ENCODE measurements at places on chromosomes 1 and 21.
A peak's percentile ranks its signal among the peaks of the same experiment; 100 is the strongest.

DNA sequence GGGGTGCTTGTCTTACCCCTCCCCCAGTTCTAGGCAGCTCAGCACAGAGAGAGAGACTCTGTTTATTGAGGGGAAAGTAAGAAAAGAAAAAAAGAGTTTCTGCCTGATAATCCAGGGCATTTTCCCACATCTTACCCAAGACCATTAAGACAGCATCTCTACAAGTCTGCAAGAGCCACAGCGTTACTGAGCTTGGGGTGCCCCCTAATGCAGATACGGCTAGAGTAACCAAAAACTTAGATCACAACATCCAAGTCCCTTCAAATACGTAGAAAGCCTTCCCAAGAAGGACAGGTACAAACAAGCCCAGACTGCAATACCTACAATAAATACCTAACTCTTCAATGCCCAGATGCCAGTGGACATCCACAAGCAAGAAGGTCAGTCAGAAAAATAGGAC lies 6.2 kb upstream of the TEX50 start:
- no peak for DNase-seq

DNA sequence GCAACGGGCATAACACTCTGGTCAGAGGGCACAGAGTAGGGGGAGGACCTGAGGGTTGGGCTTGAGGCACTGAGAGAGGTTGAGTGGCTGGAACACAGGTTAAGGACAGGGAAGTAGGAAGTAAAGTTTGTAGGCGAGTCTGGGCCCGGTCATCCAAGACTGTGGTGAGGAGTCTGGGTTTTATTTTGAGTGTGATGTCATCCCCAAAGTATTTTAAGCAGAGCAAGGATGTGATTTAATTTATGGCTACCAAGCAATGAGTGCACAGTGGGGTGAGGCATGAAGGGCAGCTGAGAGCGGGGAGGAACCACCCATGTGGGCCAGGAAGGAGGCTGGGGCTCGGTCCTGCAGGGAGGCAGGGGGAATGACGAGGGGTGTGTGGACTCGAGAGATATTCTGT lies 11.2 kb upstream of the VWA5B1 start:
- peak; percentile 35 for DNase-seq

DNA sequence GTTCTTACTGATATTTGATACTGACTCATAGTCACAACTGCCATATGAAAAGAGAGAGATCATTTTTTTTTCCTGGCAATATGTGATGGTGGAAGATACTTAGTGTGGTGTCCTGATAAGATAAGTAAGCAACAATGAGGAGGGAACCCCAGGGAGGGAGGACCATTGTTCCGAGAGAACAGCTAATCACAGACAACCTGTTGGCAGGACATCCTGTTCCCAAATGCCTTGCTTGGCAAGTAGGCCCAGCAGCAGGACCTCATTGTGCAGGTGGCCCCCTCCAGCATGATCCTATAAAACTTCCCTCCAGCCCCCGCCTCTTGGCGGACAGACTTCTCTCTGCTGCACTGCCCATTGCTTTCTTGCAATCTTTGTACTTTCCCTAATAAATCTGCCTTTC lies 329.4 kb upstream of the CHRM3 start:
- DNase-seq, result no peak

- DNase-seq, result no peak
These were observed 71.0 kb downstream of the DHRS3 start for GRCh38 chr1:12546771-12547585.

All from mesenchymal stem cell (in vitro differentiated cells and primary cell).